Activated T-cell treated with anti-CD3 and anti-CD28 coated beads, Interleukin-2, amount 50 U/mL, for 24 hours (primary cell): ENCODE measurements at places on chromosomes 2 and 18.

DNA sequence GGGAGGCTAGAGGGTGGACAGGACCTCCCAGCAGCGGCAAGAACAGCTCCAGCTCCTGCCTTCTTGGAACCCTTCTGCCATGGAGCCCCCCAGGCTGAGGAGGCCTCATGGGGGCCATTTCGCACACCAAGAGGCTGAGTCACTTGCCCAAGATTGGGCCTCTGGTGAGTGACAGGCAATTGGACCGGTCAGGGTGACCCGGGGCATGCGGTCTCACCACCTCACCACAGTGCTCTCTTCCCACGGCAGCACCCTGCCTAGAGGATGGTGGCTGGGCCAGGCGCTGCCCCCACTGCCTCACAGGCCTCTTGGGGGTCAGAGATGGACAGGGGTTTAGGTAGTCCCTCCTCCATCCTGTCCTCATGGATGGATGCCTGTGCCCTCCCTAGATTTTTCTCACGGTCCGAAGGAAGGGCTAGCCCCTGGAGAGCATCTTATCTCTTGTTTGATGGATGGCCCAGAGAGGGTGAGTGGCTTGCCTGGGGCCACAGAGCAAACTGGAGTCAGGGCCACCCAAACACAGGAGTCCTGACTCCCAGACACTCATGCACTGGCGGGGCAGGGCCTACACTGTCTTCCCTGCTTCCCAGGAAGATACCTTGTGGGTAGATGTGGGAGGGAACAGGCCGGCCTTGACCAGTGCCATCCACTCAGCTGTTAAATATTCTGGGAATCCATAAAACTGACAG, 119.2 kb downstream of the INHBB start:
- no peak for DNase-seq

DNA sequence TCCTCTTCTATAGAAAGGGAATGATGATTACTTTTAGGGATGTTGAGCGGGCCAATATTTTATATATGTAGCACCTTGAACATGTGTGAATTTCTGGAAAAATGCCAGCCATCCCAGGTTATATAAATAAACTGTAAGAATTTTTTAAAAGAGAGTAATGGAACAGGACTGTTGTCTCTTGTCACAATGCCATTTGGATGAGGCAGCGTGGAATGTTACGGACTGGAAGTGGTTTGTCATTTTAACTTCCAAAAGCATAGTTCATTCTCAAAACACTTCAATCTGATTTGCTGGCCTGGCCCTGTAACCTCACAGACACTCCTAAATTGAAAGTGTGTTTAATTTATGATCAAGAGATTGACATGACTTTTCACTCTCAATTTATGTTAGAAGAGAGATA, 70.8 kb downstream of the TPGS2 start:
- DNase-seq: no peak

DNA sequence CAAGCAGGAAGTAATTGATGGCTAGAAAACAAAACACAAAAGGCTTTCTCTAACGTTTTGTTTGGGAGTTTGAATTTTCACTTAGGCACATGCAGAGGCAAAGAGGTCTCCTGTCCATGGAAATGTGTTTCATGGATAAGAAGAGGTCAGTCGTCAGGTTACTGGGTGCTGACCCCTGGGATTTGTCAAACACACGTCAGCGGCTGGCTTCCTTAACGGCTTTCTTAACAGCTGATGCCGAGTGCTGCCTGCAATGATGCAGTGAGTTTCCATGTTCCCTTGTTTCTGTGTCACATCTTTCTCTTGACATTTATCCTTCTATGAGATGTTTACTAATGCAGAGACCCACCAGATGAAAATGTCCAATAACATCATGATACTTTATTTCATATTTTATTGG, 31.7 kb downstream of the GPR39 start:
- no peak for DNase-seq

DNA sequence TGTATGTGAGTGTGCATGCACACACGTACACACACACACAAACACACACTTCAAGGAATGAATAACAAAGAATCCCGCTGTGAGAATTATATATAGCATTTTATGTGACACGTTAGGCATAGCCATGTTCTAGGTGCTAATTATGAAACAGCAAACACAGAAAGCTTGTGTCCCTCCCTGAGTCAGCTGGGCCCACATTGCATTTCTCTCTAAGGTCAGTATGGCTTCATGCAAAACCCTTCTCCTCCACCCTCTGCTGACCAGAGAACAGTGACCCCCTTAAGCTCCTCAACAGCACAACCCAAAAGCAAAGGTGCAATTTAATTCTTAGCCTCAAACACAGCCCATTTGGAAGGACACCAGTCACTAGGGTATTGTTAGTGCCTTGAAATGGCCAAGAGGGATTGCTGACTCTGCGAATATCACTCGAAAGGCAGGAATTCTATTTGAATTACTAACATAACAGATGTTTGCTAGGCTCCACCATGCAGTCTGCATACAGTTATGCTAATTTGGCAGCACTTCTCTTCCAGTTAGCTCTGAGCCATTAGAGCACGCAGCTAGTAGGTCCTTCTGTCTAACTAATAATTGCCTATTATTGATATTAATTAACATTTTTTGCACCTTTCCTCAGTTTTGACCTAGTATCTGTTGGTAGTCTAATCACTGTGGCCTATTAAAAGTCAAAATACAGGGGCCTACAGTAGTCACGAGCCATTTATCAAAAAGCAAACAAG, 149.0 kb downstream of the LNPK start:
- DNase-seq: no peak

DNA sequence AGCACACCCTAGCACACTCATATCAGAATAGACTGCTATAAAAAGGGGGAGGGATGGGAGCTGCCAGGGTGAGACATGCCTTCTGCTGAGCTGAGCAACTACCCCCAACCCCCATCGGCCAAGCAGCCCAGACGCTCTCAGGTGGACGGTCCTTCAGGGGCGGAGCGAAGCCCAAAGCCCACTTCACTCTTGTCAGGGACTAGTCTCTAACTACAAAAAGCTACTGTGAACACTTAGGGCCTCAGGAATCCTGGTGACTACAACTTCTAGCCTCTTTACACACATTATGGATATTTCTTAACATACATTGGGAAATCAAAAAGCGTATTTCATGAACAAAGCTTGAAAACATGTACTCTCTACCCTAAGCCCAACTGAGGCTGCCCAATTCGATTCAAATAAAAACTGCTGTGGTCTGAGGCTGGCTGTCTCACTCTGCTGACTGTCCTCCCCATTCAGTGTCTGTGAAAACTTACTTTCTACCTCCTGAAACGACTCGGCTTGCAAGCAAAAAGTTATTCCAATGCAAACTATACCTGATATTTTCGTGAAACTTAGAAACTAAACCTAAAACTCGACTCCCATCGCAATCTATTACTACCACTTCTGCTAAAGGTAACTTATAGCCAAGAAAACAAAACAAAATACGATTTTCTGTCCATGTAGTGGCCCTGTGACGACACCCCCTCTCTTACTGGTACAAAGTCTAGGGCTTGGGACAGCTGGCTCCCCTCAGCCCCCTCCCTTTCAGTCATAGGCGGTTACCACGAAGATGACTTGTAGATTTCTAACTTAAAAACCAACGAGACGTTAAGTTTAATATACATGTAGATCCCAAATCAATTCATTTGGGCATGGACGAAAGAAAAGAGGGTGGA, 1.2 kb downstream of the SERTAD2 start:
- DNase-seq: peak; percentile 46
